ENCODE measurements at places on chromosomes 13 and 19. TPM values are rescaled to one million over a fixed set of nuclear protein-coding genes. Genes with fewer than 3 reads are reported as not detected.

The CGB1 gene
- total RNA-seq: not detected

The KLK4 gene
- not detected for total RNA-seq

The SLC25A41 gene
- total RNA-seq: not detected

The EGLN2 gene
- 54.1 TPM for total RNA-seq

The ZNF880 gene
- 28.9 TPM for total RNA-seq

The ZNF443 gene
- 3.2 TPM for total RNA-seq

The CCDC61 gene
- 3.6 TPM for total RNA-seq

The SIAH3 gene
- total RNA-seq: not detected

The TRPC4 gene
- total RNA-seq: 5.3 TPM

The IGSF23 gene
- total RNA-seq: not detected

The FFAR3 gene
- not detected for total RNA-seq

The NLRP9 gene
- total RNA-seq: not detected

The ZNF540 gene
- 0.28 TPM for total RNA-seq

The ZNF799 gene
- 3.6 TPM for total RNA-seq

The NCR1 gene
- total RNA-seq: not detected

The RELB gene
- total RNA-seq: 5.0 TPM

The GGN gene
- total RNA-seq: under 0.01 TPM

The LGALS13 gene
- total RNA-seq: not detected

The HIF3A gene
- not detected for total RNA-seq

The U2AF2 gene
- 120 TPM for total RNA-seq

The NLRP4 gene
- not detected for total RNA-seq

The OR10H1 gene
- total RNA-seq: not detected

The MZT1 gene
- 3.6 TPM for total RNA-seq

The LIN7B gene
- 3.8 TPM for total RNA-seq

The MISP gene
- total RNA-seq: not detected

The JSRP1 gene
- not detected for total RNA-seq

The IZUMO4 gene
- total RNA-seq: 0.56 TPM

The MEIS3 gene
- total RNA-seq: 32.4 TPM

The CPB2 gene
- not detected for total RNA-seq

The MED26 gene
- total RNA-seq: 2.8 TPM

The ATP11A gene
- 8.9 TPM for total RNA-seq

The RFPL4A gene
- not detected for total RNA-seq

The ARHGAP45 gene
- total RNA-seq: 0.83 TPM

The NDFIP2 gene
- 25.8 TPM for total RNA-seq

The PLK5 gene
- total RNA-seq: not detected

The NDUFA3 gene
- 7.9 TPM for total RNA-seq

The COX6B2 gene
- total RNA-seq: not detected

The ZNF776 gene
- total RNA-seq: 15.8 TPM

The ZFP28 gene
- total RNA-seq: 6.4 TPM

The ZNF43 gene
- 10.6 TPM for total RNA-seq

The ZSCAN4 gene
- not detected for total RNA-seq

The SIGLEC12 gene
- not detected for total RNA-seq

The PEAK3 gene
- under 0.01 TPM for total RNA-seq

The MPND gene
- 2.3 TPM for total RNA-seq

The PPM1N gene
- 0.90 TPM for total RNA-seq

The VSIG10L gene
- total RNA-seq: under 0.01 TPM

The ZNF701 gene
- 12.5 TPM for total RNA-seq

The ZNF723 gene
- not detected for total RNA-seq

The ERICH6B gene
- not detected for total RNA-seq

The GRAMD1A gene
- 11.4 TPM for total RNA-seq

The PRR36 gene
- total RNA-seq: not detected

The SYNGR4 gene
- total RNA-seq: not detected

The MEDAG gene
- total RNA-seq: 0.36 TPM

The APC2 gene
- 0.36 TPM for total RNA-seq

The KIR3DL2 gene
- total RNA-seq: not detected

The KCNC3 gene
- not detected for total RNA-seq

The CCL25 gene
- total RNA-seq: not detected

Data from IMR-90 (cell line).